GM23338 (cell line): ENCODE measurements at places on chromosomes 16 and 17. TPM values are rescaled to one million over a fixed set of nuclear protein-coding genes. Genes with fewer than 3 reads are reported as not detected.

TMEM220 gene
- total RNA-seq, result 1.2 and 3.1 TPM in 2 replicates

FBXO39 gene
- 0.19 TPM in 1 of 2 replicates, not detected in the other for total RNA-seq

CD300LB gene
- not detected in 2 replicates for total RNA-seq

C17orf67 gene
- 0.85 and 1.0 TPM in 2 replicates for total RNA-seq

TMEM235 gene
- not detected in 2 replicates for total RNA-seq

RCVRN gene
- not detected in 2 replicates for total RNA-seq

CLEC3A gene
- not detected in 2 replicates for total RNA-seq

TEPSIN gene
- 25.3 and 37.5 TPM in 2 replicates for total RNA-seq

SCARF1 gene
- total RNA-seq, result 1.0 and 1.6 TPM in 2 replicates

PRSS33 gene
- total RNA-seq, result 0.47 and 1.4 TPM in 2 replicates

FOXO3B gene
- 21.1 and 22.3 TPM in 2 replicates for total RNA-seq

KRTAP17-1 gene
- total RNA-seq, result not detected in 2 replicates

TAC4 gene
- not detected in 2 replicates for total RNA-seq
